NCI-H1930 (cell line): ENCODE measurements at places on chromosomes 3 and 15.

- no peak for DNase-seq
Measured at GRCh38 chr3:188860147-188860546, 311.6 kb upstream of the TPRG1 start.

GRCh38 chr3:5022966-5023776 is 43.9 kb downstream of the BHLHE40 start:
- no peak for DNase-seq

GRCh38 chr3:5187920-5188418 is 462 bp downstream of the EDEM1 start:
- no peak for DNase-seq

- DNase-seq = no peak
Measured at GRCh38 chr3:140821493-140821892, 120.1 kb upstream of the SLC25A36 start.

DNA sequence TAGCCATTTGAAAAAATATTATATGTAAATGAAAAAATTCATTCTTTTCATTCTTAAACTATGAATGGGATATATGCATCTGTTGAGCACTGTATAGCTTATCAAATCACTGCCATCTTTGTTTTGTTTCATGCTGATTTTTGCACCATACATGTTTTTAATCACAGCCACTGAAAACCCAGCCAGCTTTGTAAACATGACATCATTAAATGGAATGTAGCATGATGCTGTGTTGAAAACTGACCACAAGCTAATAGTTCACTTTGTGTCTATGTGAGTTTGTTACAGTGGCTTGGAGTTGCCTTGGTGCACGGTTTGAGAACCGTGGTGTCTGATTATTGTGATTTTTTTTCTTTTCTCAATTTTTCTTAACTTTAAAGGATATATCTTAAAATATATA is 75.7 kb downstream of the GMPS start:
- DNase-seq = no peak

GRCh38 chr15:52733696-52734255 is 54.6 kb upstream of the ATOSA start:
- DNase-seq = no peak

DNA sequence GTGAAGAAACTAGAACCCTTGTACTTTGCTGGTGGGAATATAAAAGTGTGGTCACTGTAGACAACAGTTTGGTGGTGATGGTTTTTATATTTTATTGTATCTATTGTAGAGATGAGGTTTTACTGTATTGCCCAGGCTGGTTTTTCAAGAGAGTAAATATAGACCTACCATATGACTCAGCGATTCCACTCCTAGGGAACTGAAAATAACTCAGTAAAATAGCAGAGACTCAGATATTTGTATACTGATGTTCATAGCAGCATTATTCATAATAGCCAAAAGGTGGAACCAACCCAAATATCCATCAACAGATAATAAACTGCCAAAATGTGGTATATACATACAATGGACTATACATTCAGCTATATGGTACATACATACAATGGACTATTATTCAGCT is 68.8 kb upstream of the IL12A start:
- no peak for DNase-seq

- DNase-seq = no peak
Measured at GRCh38 chr3:67686069-67686468, 31.7 kb upstream of the SUCLG2 start.

GRCh38 chr15:38127306-38127771 is 125.3 kb upstream of the SPRED1 start:
- DNase-seq = no peak

DNA sequence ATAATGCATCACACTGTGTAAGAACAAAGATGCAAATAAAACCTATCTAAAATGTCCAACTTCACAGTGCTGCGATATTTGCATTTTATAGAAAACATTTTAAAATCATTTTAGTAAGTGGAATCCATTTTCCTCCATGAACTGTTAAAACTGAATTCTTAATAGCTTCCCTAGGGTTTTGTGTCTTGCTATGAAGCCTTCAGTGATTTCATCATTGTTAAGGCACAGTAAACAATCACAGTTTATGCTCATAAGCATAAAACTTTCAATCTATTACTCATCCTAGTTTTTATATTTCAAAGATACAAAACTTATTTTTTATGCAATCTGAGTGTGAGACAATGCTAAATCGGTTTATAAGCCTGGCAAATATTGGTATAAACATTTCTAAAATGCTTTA is 509.7 kb downstream of the TUSC7 start:
- no peak for DNase-seq
